ENCODE measurements at places on chromosomes 7 and 10. TPM values are rescaled to one million over a fixed set of nuclear protein-coding genes. Genes with fewer than 3 reads are reported as not detected.

DNA sequence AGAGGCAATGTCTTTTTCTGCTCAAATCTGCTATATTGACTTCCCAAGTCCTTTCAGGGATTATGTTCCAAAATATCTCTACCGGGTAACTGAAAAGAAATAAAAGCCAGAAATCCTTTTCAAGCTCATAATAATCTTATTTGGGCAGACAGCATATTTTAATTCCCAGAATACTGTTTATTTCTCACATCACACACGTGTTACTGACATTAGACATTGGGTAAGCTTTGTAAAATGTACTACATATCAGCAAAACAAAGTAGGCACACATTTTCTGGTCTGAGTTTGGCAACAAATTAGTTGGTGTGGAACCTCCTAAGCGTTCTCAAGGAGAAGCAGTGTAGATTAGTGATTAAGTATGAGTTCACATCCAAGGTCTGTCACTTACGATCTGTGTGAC lies 10.4 kb upstream of the PTPRZ1 start:
- DNase-seq, result no peak
- H3K36me3 ChIP-seq, result no peaks in the 10 kb centered on the region
- no peak overlapping the region for H3K4me3 ChIP-seq
- no peaks in the 10 kb centered on the region for H3K4me1 ChIP-seq

GIMAP1 gene
- 19.6 TPM for total RNA-seq

- H3K4me3 ChIP-seq, result no peak overlapping the region
- DNase-seq, result no peak
- no peak overlapping the region for H3K27ac ChIP-seq
- no peaks in the 10 kb centered on the region for H3K36me3 ChIP-seq
These were observed 285.2 kb downstream of the CACNA2D1 start for GRCh38 chr7:82158327-82158726.

- H3K4me3 ChIP-seq, result no peak overlapping the region
- H3K4me1 ChIP-seq, result no peaks in the 10 kb centered on the region
- H3K27ac ChIP-seq, result no peak overlapping the region
- peaks cover 8% of the 10 kb centered on the region for H3K36me3 ChIP-seq
These were observed 126.8 kb downstream of the RSU1 start for GRCh38 chr10:16690417-16690816.

TSPAN12 gene
- not detected for total RNA-seq

DNA sequence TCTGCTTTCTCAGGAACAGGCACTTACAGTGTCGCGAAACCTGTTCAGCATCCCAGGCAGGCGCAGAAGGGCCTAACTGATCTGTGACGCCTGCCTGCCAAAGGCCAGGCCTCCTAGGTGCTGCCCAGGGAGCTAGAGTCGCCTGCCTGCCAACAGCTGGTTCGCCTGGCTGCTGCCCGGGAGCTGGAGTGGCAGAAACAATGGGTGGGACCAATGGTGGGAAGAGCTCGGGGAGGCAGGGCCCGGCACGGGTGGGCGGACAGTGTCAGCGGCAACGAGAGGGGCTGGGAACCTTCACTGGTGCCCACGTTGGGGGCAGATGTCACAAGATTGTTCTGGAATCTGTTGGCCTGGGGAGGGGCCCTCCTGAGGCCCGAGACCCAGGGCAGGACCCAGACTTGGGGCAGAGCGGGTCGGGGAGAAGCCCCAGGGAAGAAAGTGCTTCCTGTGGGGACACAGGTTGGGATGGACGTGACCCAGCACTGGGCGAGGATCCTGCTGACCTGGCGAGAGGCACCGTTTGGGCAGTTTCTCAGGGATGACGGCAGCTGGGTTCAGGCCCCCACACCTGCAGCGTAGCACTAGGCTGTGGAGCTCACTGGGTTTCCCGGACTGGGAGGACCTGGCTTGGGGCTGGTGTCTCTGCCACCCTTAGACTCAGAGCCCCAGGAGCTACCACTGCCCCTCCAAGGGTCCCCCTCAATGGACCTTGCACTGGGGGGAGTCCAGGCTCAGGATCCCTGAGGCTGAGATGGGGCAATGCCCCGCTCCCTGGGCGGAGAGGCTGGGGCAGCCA lies 181.8 kb downstream of the ELFN1 start:
- no peaks in the 10 kb centered on the region for H3K27me3 ChIP-seq
- H3K36me3 ChIP-seq, result peaks cover 12% of the 10 kb centered on the region
- H3K4me3 ChIP-seq, result no peak overlapping the region
- peaks cover 22% of the 10 kb centered on the region for H3K4me1 ChIP-seq

CTBP2 gene
- total RNA-seq, result not detected

DNA sequence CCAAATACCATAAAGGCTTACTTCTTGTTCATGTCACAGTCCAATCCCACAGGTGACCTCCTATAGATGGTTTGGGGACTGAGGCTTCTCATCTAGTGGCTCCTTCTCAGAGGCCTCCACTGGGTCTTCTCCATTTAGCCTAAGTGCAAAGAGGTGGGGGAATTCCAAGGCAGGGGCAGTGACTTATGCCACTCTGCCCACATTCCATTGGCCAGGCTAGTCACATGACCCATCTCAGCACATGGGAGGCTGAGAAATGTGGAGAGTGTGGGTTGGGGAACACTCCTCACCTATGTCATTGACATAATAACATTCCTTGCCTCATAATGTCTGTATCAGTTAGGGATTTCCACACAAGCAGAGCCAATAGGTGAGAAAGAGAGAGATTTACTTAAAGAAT lies 104.3 kb upstream of the PLXNA4 start:
- H3K27ac ChIP-seq, result no peak overlapping the region
- no peaks in the 10 kb centered on the region for H3K27me3 ChIP-seq
- DNase-seq, result no peak
- H3K4me1 ChIP-seq, result no peaks in the 10 kb centered on the region

DNA sequence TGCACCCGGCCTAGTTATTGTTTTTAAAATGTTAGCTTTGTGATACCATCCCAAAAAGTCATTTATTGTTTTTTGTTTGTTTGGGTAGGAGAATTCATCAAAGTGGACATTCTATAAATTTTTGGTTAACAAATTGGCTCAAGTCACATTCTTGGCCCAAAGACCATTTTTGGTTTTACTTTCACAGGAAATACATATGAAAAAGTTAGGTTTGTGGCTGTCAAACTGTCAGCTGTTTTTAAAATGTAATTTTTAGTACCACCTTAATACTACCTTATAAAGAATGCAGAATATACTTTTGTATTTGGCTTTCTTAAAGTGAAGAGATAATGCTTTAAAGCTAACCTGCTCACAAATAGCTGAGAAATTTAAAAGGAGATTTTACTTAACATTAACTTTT lies 25.1 kb downstream of the TMEM168 start:
- H3K4me1 ChIP-seq, result peaks cover 17% of the 10 kb centered on the region
- H3K36me3 ChIP-seq, result peaks cover 5% of the 10 kb centered on the region
- DNase-seq, result no peak
- H3K4me3 ChIP-seq, result no peak overlapping the region
- H3K27ac ChIP-seq, result no peak overlapping the region

TMEM176B gene
- not detected for total RNA-seq

- H3K27ac ChIP-seq, result peak overlapping the region; percentile 95
- peak overlapping the region; percentile 90 for H3K4me3 ChIP-seq
- DNase-seq, result peak; percentile 26
- H3K4me1 ChIP-seq, result peaks cover 40% of the 10 kb centered on the region
- peaks cover 14% of the 10 kb centered on the region for H3K36me3 ChIP-seq
These were observed 1.3 kb downstream of the FBXL15 start for GRCh38 chr10:102421757-102422512.

ABCB1 gene
- 2.7 TPM for total RNA-seq

NEURL1 gene
- total RNA-seq, result 1.6 TPM

RINT1 gene
- 22.0 TPM for total RNA-seq

GRCh38 chr7:45293295-45293942 lies 135.8 kb downstream of the RAMP3 start:
- H3K4me3 ChIP-seq, result no peak overlapping the region
- no peaks in the 10 kb centered on the region for H3K36me3 ChIP-seq
- no peaks in the 10 kb centered on the region for H3K4me1 ChIP-seq

GRCh38 chr7:97179454-97180104 lies 62.1 kb downstream of the SDHAF3 start:
- H3K36me3 ChIP-seq, result peaks cover 2% of the 10 kb centered on the region
- peak; percentile 62 for DNase-seq
- H3K27ac ChIP-seq, result no peak overlapping the region
- no peaks in the 10 kb centered on the region for H3K27me3 ChIP-seq

NPSR1 gene
- total RNA-seq, result not detected

PKD2L1 gene
- not detected for total RNA-seq

IDI2 gene
- total RNA-seq, result not detected

DNA sequence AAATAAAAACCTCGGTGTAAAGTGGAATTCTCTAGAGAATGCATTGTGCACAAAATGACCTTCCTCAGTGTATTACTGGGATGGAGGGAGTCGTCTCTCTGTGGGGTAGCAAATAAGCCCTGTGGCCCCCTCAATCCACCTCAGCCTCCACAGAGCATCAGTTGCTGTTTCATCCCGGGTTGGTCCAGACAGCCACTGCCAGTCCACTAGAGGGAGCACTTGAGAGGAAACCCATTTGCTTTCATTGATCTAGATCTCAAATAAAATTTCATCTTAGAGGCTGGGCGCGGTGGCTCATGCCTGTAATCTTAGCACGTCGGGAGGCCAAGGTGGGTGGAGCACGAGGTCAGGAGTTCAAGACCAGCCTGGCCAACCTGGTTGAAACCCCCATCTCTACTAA lies 1128.7 kb downstream of the CNTNAP2 start:
- H3K27ac ChIP-seq, result no peak overlapping the region
- no peaks in the 10 kb centered on the region for H3K36me3 ChIP-seq
- peak; percentile 39 for DNase-seq
- H3K4me1 ChIP-seq, result no peaks in the 10 kb centered on the region
- no peaks in the 10 kb centered on the region for H3K27me3 ChIP-seq

DNA sequence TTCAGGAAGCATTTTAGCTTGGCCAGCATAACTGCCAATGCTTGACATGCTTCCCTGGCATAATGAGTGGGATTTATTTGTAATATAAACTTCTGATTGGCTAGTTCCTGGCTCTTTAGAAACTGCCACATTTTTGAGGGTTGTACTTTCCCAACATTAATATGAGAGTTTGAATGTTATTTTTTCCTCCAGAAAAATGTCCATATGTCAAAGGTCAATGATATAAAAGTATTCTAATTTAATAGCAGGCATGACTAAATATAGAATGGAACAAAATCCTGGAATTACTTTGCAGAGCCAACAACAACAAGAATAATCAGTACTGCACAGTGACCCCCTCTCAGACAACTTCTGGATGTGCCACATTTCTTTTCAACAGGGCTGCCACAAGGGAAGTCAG lies 352.6 kb downstream of the PRPF18 start:
- H3K36me3 ChIP-seq, result no peaks in the 10 kb centered on the region
- H3K27ac ChIP-seq, result no peak overlapping the region
- H3K4me1 ChIP-seq, result peaks cover 4% of the 10 kb centered on the region
- DNase-seq, result no peak

DNA sequence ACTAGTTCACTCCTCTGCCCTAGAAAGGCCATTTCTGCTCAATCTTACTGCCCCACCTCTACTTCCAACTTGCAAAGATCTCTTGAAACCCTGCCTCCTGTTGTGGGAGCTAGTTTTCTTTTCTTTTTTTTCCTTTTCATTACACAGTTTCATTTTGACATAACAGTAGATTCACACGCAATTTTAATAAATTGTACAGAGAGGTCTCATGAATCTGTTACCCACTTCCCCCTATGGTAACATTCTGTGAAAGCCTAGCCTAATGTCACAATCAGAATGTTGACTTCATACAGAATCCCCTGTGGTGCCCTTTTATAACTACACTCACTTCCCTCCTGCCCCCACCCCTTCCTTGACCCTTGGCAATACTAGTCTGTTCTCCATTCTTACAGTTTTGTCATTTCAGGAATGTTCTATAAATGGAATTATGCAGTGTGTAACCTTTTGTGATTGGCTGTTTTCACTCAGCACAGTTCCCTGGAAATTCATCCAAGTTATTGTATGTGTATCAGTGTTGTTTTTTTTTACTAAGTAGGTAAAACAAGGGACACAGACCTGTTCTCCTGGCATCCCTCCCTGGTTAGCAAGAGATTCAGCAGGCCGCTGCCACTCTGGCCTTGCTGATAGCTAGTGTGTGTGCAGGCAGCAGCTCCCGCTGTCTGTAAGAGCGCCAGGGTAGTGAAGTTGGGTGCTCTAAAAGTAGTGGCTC lies 21.5 kb downstream of the CHST3 start:
- H3K27me3 ChIP-seq, result peaks cover 2% of the 10 kb centered on the region
- no peak overlapping the region for H3K27ac ChIP-seq
- no peak for DNase-seq
- no peak overlapping the region for H3K4me3 ChIP-seq
- H3K4me1 ChIP-seq, result peaks cover 13% of the 10 kb centered on the region

GRCh38 chr7:4073750-4074149 lies 608.3 kb upstream of the FOXK1 start:
- H3K27me3 ChIP-seq, result no peaks in the 10 kb centered on the region
- no peak overlapping the region for H3K27ac ChIP-seq
- H3K36me3 ChIP-seq, result no peaks in the 10 kb centered on the region
- H3K4me3 ChIP-seq, result no peak overlapping the region
- DNase-seq, result no peak
- no peaks in the 10 kb centered on the region for H3K4me1 ChIP-seq

DNA sequence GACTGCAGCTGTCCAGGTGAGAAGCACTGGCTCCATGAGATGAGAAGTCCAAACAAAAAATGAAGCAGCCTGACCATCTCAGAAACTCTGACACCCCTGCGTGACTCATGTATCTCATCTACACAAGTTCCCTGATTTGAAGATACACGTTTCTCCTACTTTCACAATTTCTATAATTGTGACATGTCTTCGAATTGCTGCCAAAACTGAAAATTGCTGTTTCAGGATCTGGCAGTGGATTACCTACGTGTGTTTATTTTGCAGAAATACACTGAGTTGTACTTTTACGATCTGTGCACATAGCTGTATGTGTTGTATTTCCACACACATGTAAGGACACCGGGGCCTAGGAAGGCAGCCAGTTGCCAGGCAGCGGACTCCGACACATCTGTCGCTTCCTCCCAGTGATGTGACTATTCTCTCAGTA lies 53.2 kb downstream of the LARP4B start:
- no peak for DNase-seq
- no peak overlapping the region for H3K4me3 ChIP-seq
- H3K27ac ChIP-seq, result no peak overlapping the region
- H3K4me1 ChIP-seq, result peaks cover 4% of the 10 kb centered on the region
- peaks cover 47% of the 10 kb centered on the region for H3K36me3 ChIP-seq

GHRHR gene
- not detected for total RNA-seq

- H3K4me1 ChIP-seq, result no peaks in the 10 kb centered on the region
- no peaks in the 10 kb centered on the region for H3K27me3 ChIP-seq
- no peaks in the 10 kb centered on the region for H3K36me3 ChIP-seq
- no peak overlapping the region for H3K4me3 ChIP-seq
- H3K27ac ChIP-seq, result peak overlapping the region; percentile 25
These were observed 42.8 kb upstream of the RABGEF1 start for GRCh38 chr7:66697449-66698438.

All from activated CD4-positive, alpha-beta T cell treated with anti-CD3 and anti-CD28 coated beads, Interleukin-2, amount 10 ng/mL, durations not matched to agents 7 days and 5 days (primary cell).